HT1080 (cell line): ENCODE measurements at places on chromosomes 2 and 18. TPM values are rescaled to one million over a fixed set of nuclear protein-coding genes. Genes with fewer than 3 reads are reported as not detected.

The BARD1 gene
- 18.7 and 25.9 TPM in 2 replicates for total RNA-seq

- no peak for DNase-seq
Observed at GRCh38 chr2:61714210-61714609, 139.7 kb downstream of the FAM161A start.

- no peak for DNase-seq
Observed at GRCh38 chr18:2984703-2985261, 28.2 kb downstream of the LPIN2 start.

DNA sequence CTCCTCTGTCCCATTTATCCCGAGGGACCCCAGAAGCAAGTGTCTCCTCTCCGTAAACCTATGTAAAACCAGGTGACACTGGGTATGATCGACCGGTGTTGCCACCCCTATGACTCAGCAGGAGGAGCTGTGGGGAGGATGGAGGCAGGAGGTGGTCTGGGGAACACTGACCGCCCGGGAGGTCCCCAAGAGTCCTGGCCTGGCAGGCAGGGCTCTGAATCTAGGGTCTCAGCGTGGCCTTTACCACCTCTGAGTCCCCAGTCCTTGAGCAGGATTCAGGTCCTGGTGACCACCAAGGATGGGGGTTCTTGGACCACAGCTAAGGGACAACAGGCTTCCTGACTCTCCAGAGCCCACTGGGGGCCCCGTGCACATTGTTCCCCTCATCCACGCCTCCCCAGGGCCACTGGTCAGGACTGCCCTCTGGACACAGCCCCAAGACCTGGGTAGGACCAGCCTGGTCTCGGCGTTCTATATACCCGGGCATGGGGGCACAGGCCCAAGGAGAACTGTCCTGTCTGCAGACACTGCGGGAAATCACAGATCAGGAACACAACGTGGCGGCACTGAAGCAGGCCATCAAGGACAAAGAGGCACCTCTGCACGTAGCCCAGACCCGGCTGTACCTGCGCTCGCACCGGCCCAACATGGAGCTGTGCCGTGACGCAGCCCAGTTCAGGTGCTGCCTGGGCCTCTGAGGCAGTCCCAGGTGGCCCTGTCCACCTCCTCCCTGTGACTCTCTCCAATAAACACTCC, 4.0 kb downstream of the TEKT4 start:
- no peak for DNase-seq

- DNase-seq: no peak
Observed at GRCh38 chr2:42312106-42312505, 48.9 kb downstream of the COX7A2L start.

GRCh38 chr2:174024524-174025270, 59.5 kb upstream of the SP3 start:
- no peak for DNase-seq

The TRMT61B gene
- total RNA-seq: 16.3 and 21.3 TPM in 2 replicates
